ENCODE measurements at places on chromosomes 2 and 18. TPM values are rescaled to one million over a fixed set of nuclear protein-coding genes. Genes with fewer than 3 reads are reported as not detected.

Gene PLGLB1
- total RNA-seq = 4.6 TPM

DNA sequence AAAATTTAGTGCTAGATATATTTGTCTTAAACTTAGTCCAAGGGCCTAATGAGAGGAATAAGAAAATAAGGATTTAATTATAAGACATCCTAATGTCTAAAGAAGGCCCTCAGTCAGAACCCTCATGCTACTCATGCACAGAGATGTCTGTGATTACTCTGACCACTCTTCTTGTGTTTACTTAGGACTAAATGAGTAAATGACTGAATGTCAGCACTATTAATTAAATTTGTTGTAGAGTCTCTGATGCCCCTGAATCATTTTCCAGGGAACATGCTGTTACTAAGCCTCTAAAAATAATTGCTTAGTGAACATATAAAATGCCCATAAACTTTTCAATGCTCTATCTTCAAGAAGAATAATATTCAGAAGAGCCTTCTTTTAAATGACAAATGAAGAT lies 32.4 kb downstream of the GULP1 start:
- H3K4me1 ChIP-seq = peaks cover 27% of the 10 kb centered on the region
- no peak overlapping the region for H3K27ac ChIP-seq
- peaks cover 3% of the 10 kb centered on the region for H3K36me3 ChIP-seq

GRCh38 chr18:49817947-49818346 lies 4.6 kb upstream of the ACAA2 start:
- peaks cover 17% of the 10 kb centered on the region for H3K4me1 ChIP-seq
- H3K27me3 ChIP-seq = no peaks in the 10 kb centered on the region
- H3K36me3 ChIP-seq = peaks cover 4% of the 10 kb centered on the region
- no peak for DNase-seq

DNA sequence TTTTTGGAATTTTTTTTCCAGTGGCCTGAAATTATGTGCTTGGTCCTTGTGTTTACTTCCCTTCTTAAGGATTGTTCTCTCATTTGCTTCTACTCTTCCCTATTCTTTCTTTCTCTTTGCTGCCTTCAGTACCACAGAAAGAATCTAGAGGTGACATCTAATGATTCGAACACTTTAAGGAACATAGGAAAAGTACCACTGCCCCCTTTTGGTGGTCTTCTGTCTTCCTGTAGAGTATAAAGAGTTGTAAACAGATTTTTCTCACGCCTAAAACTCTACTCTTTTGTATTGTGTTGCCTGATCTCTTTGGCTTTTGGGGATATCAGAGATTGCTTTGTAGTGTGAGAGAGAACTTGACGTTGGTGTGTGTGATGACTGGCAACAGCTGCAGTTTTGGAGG lies 7.0 kb upstream of the SCTR start:
- peaks cover 8% of the 10 kb centered on the region for H3K4me1 ChIP-seq
- H3K27ac ChIP-seq = no peak overlapping the region
- peaks cover 6% of the 10 kb centered on the region for H3K36me3 ChIP-seq

DNA sequence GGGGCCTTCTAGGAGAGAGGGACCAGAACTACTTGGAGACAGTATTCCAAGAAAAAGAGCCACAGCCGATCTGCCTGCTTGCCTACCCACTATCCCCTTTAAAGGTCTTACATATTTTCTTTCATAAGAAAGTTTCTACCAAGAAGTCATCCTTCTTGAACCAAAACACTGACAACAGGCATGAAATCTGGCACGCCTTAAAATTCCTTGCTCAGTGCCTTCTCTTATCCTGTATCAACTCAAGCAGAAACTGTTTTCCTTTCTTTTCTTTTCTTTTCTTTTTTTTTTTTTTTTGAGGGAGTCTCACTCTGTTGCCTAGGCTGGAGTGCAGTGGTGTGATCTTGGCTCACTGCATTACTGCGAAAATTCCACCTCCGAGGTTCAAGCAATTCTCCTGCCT lies 48.3 kb upstream of the ZFP36L2 start:
- H3K27ac ChIP-seq = no peak overlapping the region
- peaks cover 6% of the 10 kb centered on the region for H3K36me3 ChIP-seq
- H3K4me3 ChIP-seq = no peak overlapping the region
- H3K27me3 ChIP-seq = no peaks in the 10 kb centered on the region
- peaks cover 26% of the 10 kb centered on the region for H3K4me1 ChIP-seq
- DNase-seq = no peak

Gene CIAO1
- total RNA-seq = 91.1 TPM

All from neural crest cell (in vitro differentiated cells).